ENCODE measurements at places on chromosomes 7 and 10. TPM values are rescaled to one million over a fixed set of nuclear protein-coding genes. Genes with fewer than 3 reads are reported as not detected.

The GDF10 gene
- total RNA-seq: not detected

The FZD1 gene
- 4.9 TPM for total RNA-seq

The SORCS1 gene
- 3.3 TPM for total RNA-seq

The FAM24B gene
- total RNA-seq: 15.9 TPM

The PDZD7 gene
- total RNA-seq: 1.5 TPM

The NKX2-3 gene
- total RNA-seq: not detected

The ITPRID1 gene
- not detected for total RNA-seq

DNA sequence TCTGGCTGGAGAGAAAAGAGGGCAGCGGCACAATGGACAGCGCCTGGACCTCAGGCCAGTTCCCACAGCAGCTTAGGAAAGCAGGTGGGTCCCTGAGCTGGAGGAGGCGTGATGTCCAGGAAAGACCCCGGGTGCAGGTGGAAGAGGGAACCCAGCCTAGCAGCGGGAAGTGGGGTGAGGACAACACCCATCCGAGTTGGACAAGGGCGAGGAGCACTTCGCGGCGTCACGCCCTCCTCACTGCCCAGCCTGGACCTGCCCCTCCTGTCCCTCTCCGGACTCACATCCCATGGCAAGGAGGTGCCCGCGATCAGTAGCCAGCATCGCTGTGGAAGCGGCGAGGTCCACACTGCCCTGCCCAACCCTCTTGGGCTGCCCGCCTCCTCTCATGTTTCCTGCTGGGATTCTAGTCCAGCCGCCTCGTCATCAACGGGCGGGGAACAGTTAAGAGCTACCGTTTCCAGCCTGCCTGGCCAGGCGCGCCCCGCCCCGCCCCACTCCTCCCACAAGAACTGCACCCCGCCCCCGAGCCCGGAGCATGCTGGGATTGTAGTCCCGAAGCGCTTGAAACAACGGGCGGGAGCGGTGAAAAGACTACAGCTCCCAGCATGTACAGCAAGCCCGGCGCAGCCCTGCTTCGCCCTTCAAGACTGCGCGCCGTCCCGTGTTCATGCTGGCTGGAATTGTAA is 930.6 kb upstream of the ZNF722 start:
- peaks cover 4% of the 10 kb centered on the region for H3K27me3 ChIP-seq
- no peak for DNase-seq
- H3K27ac ChIP-seq: no peak overlapping the region
- no peaks in the 10 kb centered on the region for H3K4me1 ChIP-seq
- peaks cover 22% of the 10 kb centered on the region for H3K36me3 ChIP-seq

DNA sequence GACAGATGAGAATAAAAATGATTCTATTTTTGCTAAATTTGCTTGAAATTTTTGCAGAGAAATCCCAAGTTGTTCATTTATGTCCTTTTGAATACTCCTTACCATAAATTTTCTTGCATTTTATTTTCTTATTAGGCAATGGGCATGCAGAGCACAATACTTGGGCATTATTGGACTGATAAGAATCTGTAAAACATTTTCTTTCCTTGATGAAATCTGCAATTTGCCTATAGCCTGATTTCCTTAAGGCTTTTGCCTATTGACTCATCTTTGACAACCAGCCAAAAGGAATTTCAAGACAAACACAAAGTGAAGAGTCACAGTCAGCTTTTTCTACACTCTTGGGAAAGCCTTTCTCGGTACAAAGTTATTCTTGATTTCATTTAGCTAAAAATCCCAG is 30.5 kb upstream of the GNAT3 start:
- no peaks in the 10 kb centered on the region for H3K27me3 ChIP-seq
- H3K4me1 ChIP-seq: no peaks in the 10 kb centered on the region
- no peaks in the 10 kb centered on the region for H3K36me3 ChIP-seq
- no peak for DNase-seq

DNA sequence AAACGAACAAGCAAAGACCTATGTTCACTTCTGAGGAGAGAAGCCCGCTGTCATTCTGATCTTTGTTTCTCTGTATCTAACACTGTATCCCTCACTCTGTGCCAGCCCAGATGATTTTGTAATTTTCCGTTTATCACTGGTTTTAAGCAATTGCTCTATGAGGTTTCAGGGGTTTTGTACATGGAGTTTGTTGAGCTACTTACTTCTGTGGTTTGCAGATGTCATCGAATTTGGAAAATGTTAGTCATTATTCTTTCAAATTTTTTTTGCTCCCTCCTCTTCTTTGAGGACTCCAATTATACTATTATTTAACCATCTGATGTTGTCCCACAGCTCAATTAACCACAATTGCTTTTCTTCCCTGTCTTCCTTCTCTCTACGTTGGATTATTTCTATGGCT is 650.9 kb upstream of the IGFBP3 start:
- H3K27ac ChIP-seq: no peak overlapping the region
- H3K36me3 ChIP-seq: no peaks in the 10 kb centered on the region
- no peaks in the 10 kb centered on the region for H3K27me3 ChIP-seq
- no peaks in the 10 kb centered on the region for H3K4me1 ChIP-seq

DNA sequence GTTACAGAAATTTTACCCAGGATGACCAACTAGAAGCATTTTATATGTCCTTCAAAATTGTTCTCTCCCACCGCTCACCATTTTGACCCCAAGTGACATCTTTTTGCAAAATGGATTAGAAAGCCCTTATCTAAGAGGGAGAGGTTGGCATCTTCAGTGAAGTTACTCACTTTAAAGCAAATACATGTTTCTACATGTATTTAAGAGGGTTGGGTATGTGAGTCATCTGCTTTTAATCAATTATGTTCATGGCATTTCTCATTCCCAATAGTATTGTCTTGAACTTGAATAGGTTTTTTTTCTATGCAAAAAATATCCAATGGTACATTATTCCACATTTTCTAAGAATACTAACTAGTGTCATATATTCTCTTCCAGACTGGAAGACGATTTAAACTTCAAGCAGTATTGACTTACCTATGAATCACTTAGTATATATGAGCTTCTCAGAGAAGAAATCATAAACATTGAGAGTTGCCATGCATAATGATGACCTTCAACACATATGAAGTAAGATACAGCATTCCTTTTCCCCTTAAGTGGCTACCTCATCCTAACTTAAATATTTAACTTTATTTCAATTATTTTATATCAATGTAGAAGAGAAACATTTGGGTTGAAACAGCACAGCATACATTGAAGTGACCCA is 132.8 kb downstream of the POLR1F start:
- no peaks in the 10 kb centered on the region for H3K27me3 ChIP-seq
- no peak overlapping the region for H3K4me3 ChIP-seq
- H3K36me3 ChIP-seq: no peaks in the 10 kb centered on the region
- no peak for DNase-seq
- H3K4me1 ChIP-seq: no peaks in the 10 kb centered on the region

DNA sequence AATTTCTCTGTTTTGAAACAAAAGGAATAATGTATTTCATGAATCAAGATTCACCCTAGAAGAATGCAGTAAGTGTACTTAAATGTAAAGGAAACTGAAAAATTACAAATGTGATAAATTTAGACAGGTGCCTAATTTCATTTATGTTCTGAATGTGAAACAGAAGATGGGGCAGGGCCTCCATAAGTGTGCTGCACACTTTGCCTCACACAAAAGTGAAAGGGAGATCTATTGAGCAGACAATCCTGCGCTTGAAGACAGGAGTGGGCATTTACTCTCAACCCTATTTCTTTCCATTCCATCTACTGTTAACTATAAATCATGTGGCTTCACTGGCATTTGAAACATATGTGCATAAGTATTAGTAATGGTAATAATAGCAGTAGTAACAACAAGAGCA is 36.2 kb downstream of the GNG11 start:
- no peak for DNase-seq
- H3K4me3 ChIP-seq: no peak overlapping the region
- peaks cover 2% of the 10 kb centered on the region for H3K4me1 ChIP-seq
- no peak overlapping the region for H3K27ac ChIP-seq
- no peaks in the 10 kb centered on the region for H3K27me3 ChIP-seq

- H3K27me3 ChIP-seq: no peaks in the 10 kb centered on the region
- H3K36me3 ChIP-seq: no peaks in the 10 kb centered on the region
- no peak overlapping the region for H3K4me3 ChIP-seq
- DNase-seq: no peak
Observed at GRCh38 chr10:121216721-121217181, 365.6 kb downstream of the WDR11 start.

DNA sequence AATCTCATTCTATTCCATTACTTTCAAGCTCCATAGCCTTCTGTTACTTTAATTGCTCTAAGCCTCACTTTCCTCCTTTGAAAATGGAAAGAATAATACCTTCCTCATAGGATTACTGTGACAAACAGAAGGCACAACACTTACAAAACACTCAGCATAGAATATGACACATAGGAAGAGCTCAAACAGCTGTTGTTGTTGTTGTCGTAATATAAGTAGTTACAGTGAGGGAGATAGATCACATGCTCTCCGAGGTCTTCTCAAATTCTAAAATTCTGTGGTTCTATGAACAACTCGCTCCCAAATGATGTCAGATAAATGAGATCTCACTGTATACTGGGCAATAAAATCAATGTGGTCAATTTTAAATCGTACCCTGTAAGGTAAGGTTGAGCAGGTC is 1049.3 kb upstream of the C7orf33 start:
- no peaks in the 10 kb centered on the region for H3K27me3 ChIP-seq
- no peaks in the 10 kb centered on the region for H3K4me1 ChIP-seq
- DNase-seq: no peak
- H3K27ac ChIP-seq: no peak overlapping the region
- H3K36me3 ChIP-seq: peaks cover 12% of the 10 kb centered on the region
- H3K4me3 ChIP-seq: no peak overlapping the region

DNA sequence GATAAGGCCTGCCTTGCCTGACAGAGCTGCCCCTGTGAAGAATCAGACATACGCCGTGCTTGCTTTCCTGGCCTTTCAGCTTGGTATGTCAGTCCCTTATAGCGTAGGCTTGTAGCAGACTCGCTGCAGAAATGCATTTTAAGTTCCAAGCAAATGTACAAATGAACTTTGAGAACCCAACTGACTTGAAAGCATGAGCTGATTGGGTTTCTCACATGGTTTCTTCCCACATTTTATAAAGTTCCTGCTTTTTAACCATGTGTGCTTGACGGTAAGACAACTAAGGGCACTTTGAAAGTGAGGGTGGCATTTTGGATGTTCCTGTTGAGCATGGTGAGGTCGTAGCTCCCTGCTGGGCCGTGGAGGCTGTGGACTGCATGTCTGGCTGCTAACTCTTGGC is 62.6 kb downstream of the CCNY start:
- H3K4me1 ChIP-seq: peaks cover 60% of the 10 kb centered on the region
- H3K36me3 ChIP-seq: no peaks in the 10 kb centered on the region
- DNase-seq: no peak
- peaks cover 13% of the 10 kb centered on the region for H3K27me3 ChIP-seq
